ENCODE measurements at places on chromosomes 4 and X.

DNA sequence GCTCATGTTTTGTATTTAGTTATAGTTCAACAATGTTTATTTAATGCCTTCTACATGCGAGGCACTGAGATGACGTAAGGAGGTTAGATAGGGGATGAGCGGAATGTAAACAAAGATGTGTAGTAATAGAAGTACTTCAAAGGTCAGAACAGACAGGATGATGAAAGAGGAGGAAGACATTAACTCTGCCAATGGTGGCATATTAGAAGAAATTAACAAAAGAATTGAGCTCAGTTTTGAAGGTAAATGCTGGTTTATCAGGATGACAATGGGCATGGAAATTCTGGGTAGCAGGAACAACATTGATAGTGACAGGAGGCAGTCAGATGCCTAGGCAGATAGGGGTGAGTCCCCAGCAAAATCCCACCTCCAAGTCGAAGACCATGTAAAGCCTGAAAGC lies 62.3 kb upstream of the PGRMC2 start:
- peaks cover 57% of the 10 kb centered on the region for H3K4me1 ChIP-seq
- H3K27me3 ChIP-seq, result no peaks in the 10 kb centered on the region
- DNase-seq, result peak; percentile 81
- peak overlapping the region; percentile 70 for H3K27ac ChIP-seq

GRCh38 chr4:1666391-1666790 lies 17.7 kb downstream of the FAM53A start:
- no peak overlapping the region for H3K27ac ChIP-seq
- no peaks in the 10 kb centered on the region for H3K36me3 ChIP-seq
- no peak overlapping the region for H3K4me3 ChIP-seq
- no peaks in the 10 kb centered on the region for H3K4me1 ChIP-seq

DNA sequence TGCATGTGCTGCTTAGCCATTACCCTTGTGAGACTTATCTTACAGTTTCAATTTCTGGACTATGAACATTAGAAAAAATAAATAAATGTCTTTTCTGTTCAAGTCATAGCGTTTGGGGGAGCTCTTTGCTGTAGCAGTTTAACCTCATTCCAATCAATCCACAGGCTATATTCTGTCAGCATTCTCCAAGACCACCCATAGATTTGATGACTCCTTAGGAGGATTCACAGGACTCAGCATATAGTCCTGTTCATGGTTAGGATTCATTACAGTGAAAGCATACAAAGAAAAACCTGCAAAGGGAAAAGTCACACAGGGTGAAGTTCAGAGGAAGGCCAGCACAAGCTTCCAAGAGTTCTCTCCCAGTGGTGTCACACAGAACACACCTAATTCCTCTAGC lies 180.5 kb downstream of the ADAMTS3 start:
- no peaks in the 10 kb centered on the region for H3K4me1 ChIP-seq
- no peak overlapping the region for H3K27ac ChIP-seq
- no peaks in the 10 kb centered on the region for H3K27me3 ChIP-seq

- H3K36me3 ChIP-seq, result no peaks in the 10 kb centered on the region
- 0 out of 2 replicates have a peak, but pooled peaks cover 3% of the 10 kb centered on the region for H3K27me3 ChIP-seq
- H3K4me1 ChIP-seq, result no peaks in the 10 kb centered on the region
Measured at GRCh38 chr4:16079046-16079445, 4.8 kb downstream of the PROM1 start.

DNA sequence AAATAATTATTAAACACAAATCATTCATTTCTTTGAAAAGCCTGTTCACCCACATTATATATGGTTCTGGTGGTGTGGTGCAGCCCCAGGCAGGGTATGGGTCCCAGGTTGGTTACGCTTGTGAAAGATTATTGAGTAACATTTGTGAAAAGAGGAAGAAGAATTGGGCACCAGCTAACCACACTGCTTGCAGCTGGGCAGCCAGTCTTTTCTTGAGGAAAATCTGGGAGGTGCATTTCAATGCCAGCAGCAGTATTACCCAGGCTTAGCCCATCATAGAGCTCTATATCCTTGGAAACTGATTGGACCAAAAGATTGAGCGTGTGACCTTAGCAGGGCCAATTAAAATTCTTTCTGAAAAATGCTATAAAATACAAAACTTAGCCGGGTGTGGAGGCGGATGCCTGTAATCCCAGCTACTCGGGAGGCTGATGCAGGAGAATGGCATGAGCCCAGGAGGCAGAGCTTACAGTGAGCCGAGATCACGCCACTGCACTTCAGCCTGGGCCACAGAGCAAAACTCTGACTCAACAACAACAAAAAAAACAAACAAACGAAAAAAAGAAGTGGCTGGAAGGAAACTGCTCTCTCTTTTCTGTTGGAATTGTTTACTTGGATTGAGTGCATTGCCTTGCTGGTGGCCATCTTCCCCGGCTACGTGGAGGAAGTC lies 9.7 kb upstream of the PLAC8 start:
- no peak overlapping the region for H3K4me3 ChIP-seq
- H3K27ac ChIP-seq, result no peak overlapping the region
- no peaks in the 10 kb centered on the region for H3K27me3 ChIP-seq

- H3K4me1 ChIP-seq, result no peaks in the 10 kb centered on the region
- DNase-seq, result no peak
- no peak overlapping the region for H3K4me3 ChIP-seq
- no peaks in the 10 kb centered on the region for H3K36me3 ChIP-seq
Measured at GRCh38 chr4:1550122-1551070, 133.7 kb downstream of the FAM53A start.

DNA sequence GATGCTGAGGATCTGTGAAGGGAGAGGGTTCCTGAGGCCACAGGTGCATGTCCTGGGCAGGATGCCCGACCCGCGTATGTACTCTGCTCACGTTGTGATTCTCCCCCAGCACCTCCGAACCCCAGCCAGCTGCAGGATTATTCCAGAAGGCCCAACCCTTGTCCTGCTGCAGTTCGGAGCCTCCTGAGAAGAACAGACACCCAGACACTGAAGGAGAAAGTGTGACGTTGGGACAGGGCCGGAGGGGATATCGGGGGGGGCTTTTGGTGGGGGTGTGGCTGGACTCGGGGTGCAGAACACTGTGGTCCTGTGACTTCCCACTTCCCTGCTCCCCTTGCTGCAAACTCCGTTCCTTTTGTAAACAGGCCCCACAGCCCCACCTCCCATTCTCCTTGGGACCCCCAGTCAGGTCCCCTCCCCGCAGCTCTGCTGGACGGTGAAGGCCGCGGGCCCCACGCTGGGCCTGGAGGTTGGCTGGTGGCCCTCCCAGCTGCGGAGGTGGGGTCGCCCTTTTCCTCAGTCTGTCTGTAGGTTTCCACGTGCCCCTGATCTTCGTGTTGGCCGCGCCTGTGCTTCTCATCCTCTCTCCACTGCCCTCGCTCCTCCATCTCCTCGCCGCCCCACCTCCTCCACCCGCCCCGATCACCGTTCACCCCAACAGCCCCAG lies 83.0 kb upstream of the ADRA2C start:
- no peaks in the 10 kb centered on the region for H3K4me1 ChIP-seq
- no peak for DNase-seq
- no peak overlapping the region for H3K27ac ChIP-seq
- H3K4me3 ChIP-seq, result no peak overlapping the region
- peaks cover 4% of the 10 kb centered on the region for H3K27me3 ChIP-seq

GRCh38 chr4:67083496-67083895 lies 461.8 kb downstream of the CENPC start:
- no peaks in the 10 kb centered on the region for H3K36me3 ChIP-seq
- no peak for DNase-seq
- 0 out of 2 replicates have a peak, but pooled peaks cover 7% of the 10 kb centered on the region for H3K4me1 ChIP-seq

DNA sequence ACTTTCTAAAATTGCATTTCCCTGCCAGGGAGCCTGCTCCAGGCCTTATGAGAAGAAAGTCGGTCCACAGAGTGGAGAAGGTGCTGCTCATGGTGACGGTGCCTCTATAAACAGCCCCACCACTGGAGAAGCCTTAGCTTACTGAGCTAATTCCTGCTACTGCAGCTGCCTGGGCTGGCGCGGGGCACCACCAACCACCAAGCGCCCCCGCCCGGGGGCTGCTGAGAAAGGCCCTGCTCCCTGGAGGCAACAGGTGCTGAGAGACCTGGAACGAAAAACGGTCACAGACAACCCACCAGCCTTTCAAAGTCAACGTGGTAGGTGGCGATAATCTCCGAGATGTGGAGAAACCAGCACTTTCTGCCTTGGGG lies 2.9 kb downstream of the HCFC1 start:
- DNase-seq, result no peak
- peaks cover 20% of the 10 kb centered on the region for H3K4me1 ChIP-seq
- H3K27ac ChIP-seq, result no peak overlapping the region
- H3K27me3 ChIP-seq, result no peaks in the 10 kb centered on the region

DNA sequence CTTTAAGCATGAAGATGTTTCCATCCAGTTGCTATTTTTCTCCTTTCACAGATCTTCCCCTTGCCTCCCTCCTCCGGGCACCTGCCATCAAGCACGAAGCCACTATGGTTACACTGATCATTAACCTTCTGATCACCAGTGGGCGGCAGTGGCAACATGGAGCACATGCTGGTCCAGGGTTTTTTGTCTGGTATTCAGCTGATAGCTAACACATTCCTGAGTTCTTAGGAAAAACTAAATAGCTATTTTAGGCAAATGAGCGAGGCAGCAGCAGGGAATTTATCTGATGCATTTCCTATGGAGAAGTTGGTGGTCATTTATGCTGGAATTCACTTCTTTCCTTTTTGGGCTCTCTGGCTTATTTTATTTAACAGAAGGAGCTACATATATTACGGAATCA lies 22.9 kb downstream of the SHISA3 start:
- H3K27me3 ChIP-seq, result no peaks in the 10 kb centered on the region
- no peak overlapping the region for H3K27ac ChIP-seq
- no peaks in the 10 kb centered on the region for H3K4me1 ChIP-seq

GRCh38 chrX:148371291-148371690 lies 129.1 kb upstream of the AFF2 start:
- DNase-seq, result no peak
- H3K4me1 ChIP-seq, result no peaks in the 10 kb centered on the region
- no peak overlapping the region for H3K4me3 ChIP-seq

DNA sequence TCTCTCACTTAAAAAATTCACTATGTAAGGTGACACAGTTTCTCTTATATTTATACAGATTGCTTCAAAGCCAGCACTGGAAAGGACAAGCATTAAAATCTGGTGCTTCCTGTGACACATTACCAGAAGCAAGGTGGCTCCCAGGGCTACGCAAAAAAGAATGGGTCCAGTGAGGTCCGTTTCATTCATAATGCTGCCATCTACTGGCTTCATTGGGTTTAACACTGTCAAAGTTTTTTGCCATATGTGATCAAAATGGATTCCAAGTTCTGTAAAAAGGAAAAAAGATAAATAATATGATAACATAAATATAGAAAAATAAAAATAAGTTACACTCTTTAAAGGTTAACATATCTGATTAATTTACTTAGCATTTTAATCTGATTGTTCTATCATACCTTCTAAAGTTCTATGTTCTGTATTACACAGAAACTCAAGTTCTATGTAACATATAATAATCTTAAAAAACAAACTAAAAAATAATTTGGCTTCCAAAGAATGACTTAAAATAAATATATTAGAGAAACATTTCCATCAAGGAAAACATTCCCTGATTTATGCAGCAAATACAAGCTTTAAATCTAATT lies 22.1 kb downstream of the YIPF7 start:
- no peak overlapping the region for H3K27ac ChIP-seq
- H3K4me1 ChIP-seq, result no peaks in the 10 kb centered on the region
- no peaks in the 10 kb centered on the region for H3K36me3 ChIP-seq

GRCh38 chr4:5158825-5159224 lies 107.5 kb downstream of the STK32B start:
- no peaks in the 10 kb centered on the region for H3K27me3 ChIP-seq
- no peak overlapping the region for H3K27ac ChIP-seq
- H3K4me3 ChIP-seq, result no peak overlapping the region
- no peaks in the 10 kb centered on the region for H3K4me1 ChIP-seq
- no peaks in the 10 kb centered on the region for H3K36me3 ChIP-seq

GRCh38 chr4:74632634-74633033 lies 161.7 kb downstream of the BTC start:
- H3K27ac ChIP-seq, result no peak overlapping the region
- DNase-seq, result no peak
- 0 out of 2 replicates have a peak, but pooled peaks cover 5% of the 10 kb centered on the region for H3K27me3 ChIP-seq
- H3K36me3 ChIP-seq, result no peaks in the 10 kb centered on the region
- peaks cover 6% of the 10 kb centered on the region for H3K4me1 ChIP-seq
- no peak overlapping the region for H3K4me3 ChIP-seq

- peak; percentile 22 for DNase-seq
- no peak overlapping the region for H3K27ac ChIP-seq
- no peak overlapping the region for H3K4me3 ChIP-seq
Measured at GRCh38 chrX:131841496-131842437, 181.3 kb upstream of the STK26 start.

DNA sequence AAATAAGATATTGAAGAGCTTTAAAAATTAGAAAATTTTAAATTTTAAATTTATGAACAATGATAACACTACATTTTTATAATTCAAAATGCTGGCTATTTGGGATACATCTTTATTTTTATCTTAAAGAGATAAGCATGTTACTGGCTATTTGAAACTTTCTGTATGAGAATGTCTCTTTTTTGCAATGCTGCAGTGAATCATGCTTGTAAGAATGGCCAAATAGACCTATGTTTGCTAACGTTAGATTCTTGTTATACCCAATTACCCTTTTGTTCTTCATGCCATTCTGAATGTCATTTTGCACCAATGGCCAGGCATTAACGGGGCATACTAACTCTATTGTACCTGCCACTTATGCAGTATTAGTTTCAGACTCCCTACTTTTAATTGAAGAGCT lies 49.5 kb downstream of the SLIT2 start:
- H3K27ac ChIP-seq, result no peak overlapping the region
- peaks cover 15% of the 10 kb centered on the region for H3K4me1 ChIP-seq
- H3K4me3 ChIP-seq, result no peak overlapping the region
- no peak for DNase-seq
- no peaks in the 10 kb centered on the region for H3K27me3 ChIP-seq

GRCh38 chr4:7581477-7581876 lies 146.7 kb upstream of the PSAPL1 start:
- no peaks in the 10 kb centered on the region for H3K27me3 ChIP-seq
- H3K36me3 ChIP-seq, result no peaks in the 10 kb centered on the region
- H3K4me3 ChIP-seq, result no peak overlapping the region
- no peak overlapping the region for H3K27ac ChIP-seq

DNA sequence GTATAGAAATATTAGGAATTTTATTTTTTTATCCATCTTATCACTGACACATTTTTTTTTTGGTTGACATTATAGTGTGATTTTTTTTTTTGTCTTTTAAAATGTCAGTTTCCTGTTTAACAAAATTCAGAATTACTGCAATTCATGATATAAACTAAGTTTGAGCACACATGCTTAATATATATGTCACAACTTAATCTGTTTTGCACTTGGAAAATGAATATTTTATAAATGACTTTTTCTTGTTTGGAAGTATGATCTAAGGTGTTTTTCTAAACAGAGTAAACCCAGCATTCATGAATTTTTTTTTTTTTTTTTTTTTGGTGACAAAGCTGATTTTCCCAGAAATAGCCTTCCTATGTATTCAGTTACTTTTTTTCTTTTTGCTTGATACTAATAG lies 2.4 kb downstream of the SMARCA5 start:
- DNase-seq, result no peak
- H3K4me3 ChIP-seq, result no peak overlapping the region
- H3K27ac ChIP-seq, result no peak overlapping the region
- no peaks in the 10 kb centered on the region for H3K4me1 ChIP-seq
- H3K36me3 ChIP-seq, result peaks cover 28% of the 10 kb centered on the region

- peaks cover 43% of the 10 kb centered on the region for H3K4me1 ChIP-seq
- no peaks in the 10 kb centered on the region for H3K36me3 ChIP-seq
- no peaks in the 10 kb centered on the region for H3K27me3 ChIP-seq
- no peak for DNase-seq
- H3K27ac ChIP-seq, result no peak overlapping the region
- no peak overlapping the region for H3K4me3 ChIP-seq
Measured at GRCh38 chr4:140078366-140078765, 75.6 kb downstream of the MAML3 start.

Measured in SJSA1 (cell line).